Thyroid gland (tissue), 4 donors: ENCODE measurements at places on chromosomes 12 and 14. TPM values are rescaled to one million over a fixed set of nuclear protein-coding genes. Genes with fewer than 3 reads are reported as not detected.

SPRYD4 gene
- 2.8 TPM for total RNA-seq

NUAK1 gene
- total RNA-seq: 38.4 TPM

POLE2 gene
- 1.8 TPM for total RNA-seq

GALNT16 gene
- total RNA-seq: 2.2 TPM

POTEG gene
- not detected for total RNA-seq

KLC1 gene
- total RNA-seq: 314 TPM

NYNRIN gene
- 11.7 TPM for total RNA-seq

DCN gene
- total RNA-seq: 2,364 TPM

GLT8D2 gene
- 34.8 TPM for total RNA-seq

GRCh38 chr14:102485693-102486512 is 23.7 kb downstream of the ANKRD9 start:
- DNase-seq: no peak

DNA sequence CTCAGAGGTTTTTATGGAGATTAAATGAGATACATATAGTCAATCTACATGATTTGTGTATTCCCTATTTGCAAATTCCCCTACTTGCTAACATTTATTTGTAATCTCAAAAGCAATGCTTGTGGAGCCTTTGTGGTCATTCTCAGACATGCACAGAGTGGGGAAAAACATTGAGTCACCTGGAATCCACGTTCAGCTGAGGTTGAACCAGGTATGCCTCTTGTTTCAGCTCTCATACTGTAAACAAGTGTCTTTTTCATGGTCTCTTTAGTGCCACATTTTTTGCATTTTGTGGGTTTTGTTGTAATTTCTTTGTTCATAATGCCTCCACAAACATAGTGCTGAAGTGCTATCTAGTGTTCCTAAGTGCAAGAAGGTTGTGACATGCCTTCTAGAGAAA is 181.9 kb downstream of the BCAT1 start:
- no peak for DNase-seq

GRCh38 chr12:67772267-67773169 is 124.0 kb downstream of the DYRK2 start:
- no peak for DNase-seq

DNA sequence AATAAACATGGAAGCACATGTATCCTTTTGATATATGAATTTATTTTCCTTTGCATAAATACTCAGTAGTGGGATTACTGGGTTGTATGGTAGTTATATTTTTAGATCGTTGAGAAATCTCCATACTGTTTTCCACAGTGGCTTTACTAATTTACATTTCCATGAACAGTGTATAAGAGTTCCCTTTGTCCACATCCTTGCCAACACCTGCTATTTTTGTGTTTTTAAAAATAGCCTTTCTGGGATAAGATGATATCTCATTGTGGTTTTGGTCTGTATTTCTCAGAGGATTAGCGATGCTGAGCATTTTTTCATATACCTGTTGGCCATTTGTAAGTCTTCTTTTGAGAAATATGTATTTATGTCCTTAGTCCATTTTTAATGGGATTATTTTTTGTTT is 329.2 kb upstream of the KITLG start:
- no peak for DNase-seq

DNA sequence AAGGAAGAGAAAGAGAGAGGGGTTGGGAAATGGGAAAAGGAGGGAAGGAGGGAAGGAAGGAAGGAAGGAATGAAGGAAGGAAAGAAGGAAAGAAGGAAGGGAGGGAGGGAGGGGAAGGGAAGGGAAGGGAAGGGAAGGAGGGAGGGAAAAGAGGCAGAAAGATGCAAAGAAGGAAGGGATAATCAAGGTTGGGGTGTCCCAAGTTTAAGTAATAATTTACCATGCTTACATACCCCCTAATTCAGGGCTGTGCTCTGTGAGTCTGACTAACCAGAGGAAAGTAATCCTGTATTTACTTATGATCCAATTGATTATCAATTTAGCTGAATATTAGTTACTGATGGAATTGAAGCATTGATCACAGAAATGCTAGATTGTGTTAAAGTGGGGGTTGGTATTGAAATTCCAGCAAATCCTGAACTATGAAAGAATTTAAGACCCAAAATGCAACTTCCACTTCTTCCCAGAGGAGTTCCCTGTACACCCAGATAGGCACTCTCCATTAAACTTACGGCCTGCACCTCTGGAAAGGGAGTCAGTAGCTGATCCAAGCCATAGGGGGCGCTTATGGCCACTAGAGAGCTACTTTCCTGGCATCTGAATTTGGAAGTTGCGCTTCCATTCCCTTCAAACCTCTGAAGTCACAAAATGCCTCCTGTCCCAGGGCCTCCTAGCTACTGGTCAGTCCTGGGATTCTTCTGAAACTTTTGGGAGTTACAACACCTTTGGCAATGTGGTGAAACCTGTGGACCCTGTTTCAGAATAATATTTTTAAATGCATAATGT is 162.7 kb upstream of the PWP1 start:
- DNase-seq: no peak

GRCh38 chr12:14714437-14714836 is 18.0 kb upstream of the GUCY2C start:
- no peak for DNase-seq

DNA sequence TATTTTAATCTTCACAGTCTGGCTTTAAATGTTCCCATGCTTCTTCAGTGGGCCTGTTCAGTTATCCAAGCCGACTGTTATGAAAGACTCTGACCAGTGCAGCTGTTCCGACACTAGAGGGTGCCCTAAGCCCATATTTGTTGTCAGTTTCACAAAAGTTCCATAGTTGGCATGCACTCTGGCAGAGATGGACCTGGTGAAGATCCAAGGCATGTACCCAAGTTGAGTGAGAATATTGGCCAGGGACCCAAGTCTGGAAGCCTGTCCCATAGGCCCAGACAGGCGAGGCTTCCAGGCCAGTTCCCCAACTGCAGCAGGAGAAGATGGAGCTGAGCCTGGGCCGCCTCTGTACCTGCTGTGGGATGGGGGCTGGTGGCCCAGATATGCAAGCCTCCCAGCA is 27.4 kb upstream of the GUCY2C start:
- DNase-seq: peak; percentile 35

- no peak for DNase-seq
Measured at GRCh38 chr12:47417121-47417520, 288.7 kb downstream of the RPAP3 start.

- DNase-seq: no peak
Measured at GRCh38 chr14:91366749-91367148, 50.9 kb downstream of the CCDC88C start.

GRCh38 chr12:42758806-42759205 is 169.3 kb upstream of the PRICKLE1 start:
- DNase-seq: no peak

- no peak for DNase-seq
Measured at GRCh38 chr14:30211326-30211725, 283.7 kb upstream of the PRKD1 start.

- DNase-seq: no peak
Measured at GRCh38 chr14:55152052-55152753, 23.2 kb downstream of the LGALS3 start.

DNA sequence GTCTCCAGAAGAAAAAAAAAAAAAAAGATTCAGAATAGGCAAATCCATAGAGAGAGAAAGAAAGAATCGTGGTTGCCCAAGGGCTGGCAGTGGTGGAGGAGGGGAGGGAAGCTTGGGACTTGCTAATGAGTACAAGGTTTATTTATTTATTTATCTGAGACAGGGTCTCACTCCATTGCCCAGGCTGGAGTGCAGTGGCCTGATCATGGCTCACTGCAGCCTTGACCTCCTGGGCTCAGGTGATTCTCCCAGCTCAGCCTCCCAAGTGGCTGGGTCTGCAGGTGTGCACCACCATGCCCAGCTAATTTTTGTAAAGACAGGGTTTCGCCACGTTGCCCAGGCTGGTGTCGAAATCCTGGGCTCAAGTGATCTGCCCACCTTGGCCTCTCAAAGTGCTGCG is 9.7 kb upstream of the TNFRSF1A start:
- DNase-seq: no peak

DNA sequence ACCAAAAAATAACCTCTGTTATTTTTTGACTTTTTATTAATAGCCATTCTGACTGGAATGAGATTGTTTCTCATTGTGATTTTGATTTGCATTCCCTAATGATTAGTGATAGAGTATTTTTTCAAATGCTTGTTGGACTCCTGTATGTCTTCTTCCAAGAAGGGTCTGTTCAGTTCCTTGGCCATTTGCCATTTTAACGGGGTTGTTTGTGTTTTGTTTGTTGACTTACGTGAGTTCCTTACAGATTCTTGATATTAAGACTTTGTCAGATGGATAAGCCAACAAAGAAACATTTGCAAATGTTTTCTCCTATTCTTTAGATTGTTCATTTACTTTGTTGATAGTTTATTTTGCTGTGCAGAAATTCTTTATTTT is 651.6 kb upstream of the LRFN5 start:
- no peak for DNase-seq
